Globus pallidus (tissue), 1 donor: ENCODE measurements at places on chromosomes 5 and 9.

GRCh38 chr5:38843665-38844064 is 2.1 kb upstream of the OSMR start:
- no peak for DNase-seq

- DNase-seq: no peak
These were observed 191.4 kb downstream of the MTRR start for GRCh38 chr5:8060235-8060952.

DNA sequence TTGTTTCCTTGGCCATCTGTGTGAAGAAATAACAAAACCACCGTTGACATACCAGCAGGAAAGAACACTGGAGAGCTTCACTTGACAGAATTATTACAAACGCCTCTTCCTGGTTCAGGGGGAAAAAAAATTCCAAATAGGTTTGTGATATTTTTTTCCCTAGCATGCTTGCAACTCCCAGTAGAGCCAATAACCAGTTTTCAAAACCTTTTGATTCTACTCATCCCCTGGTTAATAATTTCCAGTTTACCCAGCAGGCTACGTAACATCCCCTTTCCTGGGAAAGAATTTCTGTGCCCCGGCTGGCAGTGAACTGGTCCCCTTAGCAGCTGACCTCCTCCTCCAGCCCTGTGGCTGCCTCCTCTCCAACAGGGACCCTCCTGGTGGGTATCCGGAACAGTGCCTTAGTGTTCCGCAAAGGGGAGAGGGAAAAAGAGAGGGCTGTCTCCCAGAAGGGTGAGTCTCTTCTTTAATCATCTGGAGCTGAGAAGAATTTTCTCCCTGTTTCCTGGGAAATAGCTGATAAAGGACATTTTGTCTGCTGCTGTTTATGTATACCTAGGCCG is 72.8 kb upstream of the BOD1 start:
- DNase-seq: peak; percentile 25

GRCh38 chr5:114332925-114333324 is 28.9 kb upstream of the KCNN2 start:
- DNase-seq: no peak

DNA sequence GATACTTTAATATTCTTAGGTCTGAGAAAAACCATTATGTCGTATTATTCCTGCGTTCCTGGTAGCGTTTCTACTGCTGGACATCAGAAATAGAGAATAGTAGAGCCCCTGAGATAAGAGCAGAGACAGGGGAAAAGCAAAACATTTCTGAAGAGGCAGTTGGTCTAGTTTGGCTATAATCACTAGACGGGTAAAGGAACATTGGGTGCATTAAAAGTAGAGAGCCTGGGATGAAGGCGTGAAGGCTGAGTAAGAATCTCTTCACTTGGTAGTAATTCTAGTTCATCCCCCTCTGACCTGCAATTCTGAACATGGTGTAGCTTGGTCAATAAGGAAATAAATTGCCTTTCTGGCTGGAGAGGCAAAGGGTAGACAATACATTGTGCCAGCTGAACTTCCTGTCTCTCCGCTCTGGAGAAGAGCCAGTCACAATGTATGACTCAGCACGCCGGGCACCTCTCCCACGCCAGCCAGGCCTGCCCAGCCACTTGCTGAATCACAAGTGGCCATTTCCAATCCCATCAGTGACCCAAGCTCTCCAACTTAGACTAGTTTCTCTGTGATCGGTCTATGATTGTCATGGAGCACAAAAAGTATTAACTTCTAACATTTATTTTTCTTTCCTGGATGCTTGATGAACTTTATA is 75.4 kb downstream of the STK32A start:
- peak; percentile 52 for DNase-seq

DNA sequence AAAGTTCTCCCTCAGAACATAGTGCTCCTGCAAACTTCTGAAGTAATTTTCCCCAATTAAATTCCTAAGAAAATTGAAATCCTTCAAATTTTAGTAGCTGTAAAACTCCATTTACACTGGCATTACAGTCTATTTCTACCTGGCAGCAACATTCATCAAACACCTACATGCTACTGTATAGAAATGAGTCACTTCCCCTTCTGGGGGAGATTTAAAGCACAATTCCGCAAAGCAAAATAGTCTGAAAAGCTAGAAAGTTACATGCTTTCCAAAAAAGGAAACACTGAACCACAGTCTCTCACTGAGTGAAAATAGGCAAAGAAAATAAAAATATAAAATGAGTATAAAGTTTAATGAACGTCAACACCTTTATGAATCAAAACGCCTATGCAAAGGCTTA is 43.3 kb downstream of the MCTP1 start:
- DNase-seq: no peak

- no peak for DNase-seq
These were observed 21.5 kb upstream of the ZBTB34 start for GRCh38 chr9:126838895-126839294.

GRCh38 chr9:6667633-6668280 is 22.2 kb upstream of the GLDC start:
- DNase-seq: peak; percentile 56

DNA sequence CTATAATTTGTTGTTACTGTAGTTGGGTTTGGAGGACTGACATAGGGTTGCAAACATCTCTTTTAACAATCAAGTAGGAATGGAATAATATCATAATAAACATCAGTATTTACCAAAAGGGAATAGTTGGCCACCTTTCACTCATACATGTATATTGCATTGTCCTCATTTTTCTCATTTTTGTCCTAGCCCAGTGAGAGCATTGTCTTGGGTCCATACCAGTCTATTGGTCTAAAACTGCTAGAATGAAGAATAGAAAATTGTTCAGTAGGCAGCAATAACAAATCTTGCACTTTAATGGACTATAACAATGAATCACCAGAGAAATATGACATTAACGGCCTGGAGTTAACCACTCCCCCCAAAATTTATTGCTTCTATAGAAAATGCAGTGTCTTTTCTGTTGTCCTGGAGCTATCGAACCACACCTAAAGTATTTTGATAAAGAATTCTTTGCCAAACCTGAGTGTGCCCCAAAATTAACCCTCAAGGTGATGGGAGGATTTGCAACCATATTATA is 80.9 kb upstream of the IL33 start:
- no peak for DNase-seq

DNA sequence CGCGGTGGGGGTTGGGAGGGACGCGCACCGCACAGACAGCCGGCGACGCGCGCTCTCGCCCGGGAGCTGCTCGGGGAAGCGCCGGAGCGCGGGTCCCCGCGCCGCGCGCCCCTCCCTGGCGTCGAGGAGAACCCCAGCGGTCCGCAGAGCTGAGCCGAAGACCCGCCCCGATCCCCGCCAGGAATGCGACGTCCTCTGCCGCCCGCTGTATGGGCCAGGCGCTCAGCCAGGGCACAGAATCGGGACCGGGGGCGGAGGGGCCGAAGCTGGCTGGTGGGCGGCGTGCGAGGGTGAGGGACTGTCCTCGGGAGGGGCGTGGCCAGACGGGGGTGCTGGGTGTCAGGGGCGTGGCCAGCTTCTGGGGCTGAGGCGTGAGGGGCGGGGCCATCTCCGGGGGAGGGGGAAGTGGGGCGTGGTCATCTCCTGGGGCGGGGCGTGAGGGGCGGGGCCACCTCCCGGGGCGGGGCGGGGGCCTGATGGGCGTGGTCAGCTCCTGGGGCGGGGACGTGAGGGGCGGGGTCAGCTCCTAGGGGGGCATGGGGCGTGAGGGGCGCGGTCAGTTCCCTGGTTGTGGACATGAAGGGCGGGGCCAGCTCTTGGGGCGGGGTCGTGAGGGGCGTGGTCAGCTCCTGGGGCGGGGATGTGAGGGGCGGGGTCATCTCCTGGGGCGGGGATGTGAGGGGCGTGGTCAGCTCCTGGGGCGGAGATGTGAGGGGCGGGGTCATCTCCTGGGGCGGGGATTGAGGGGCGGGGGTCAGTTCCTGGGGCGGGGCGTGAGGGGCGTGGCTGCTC is 965 bp downstream of the PTGDS start:
- DNase-seq: peak; percentile 96

DNA sequence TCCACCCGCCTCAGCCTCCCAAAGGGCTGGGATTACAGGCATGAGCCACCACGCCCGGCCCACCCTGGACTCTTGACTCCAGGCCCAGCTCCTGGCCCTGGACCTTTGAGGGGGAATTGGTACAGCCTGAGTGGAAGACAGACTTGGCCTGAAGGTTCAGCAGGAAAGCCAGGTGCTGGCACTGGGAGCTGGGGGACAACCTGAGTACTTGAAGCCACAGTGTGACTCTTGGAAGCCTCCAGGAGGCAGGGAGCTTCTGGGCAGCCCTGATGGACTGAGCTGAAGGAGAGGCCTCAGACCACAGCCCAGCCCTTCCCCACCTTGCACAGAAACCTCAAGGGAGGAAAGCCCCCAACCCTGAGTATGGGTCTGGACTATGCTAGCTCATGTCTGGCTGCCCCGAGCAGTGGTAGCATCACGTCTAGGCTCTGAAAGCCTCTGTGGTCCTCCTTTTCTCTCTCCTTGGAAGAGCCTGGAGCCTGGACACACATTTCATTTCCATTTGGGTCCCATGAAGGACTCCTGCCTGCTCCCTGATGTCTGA is 54.1 kb downstream of the RASGEF1C start:
- DNase-seq: no peak

DNA sequence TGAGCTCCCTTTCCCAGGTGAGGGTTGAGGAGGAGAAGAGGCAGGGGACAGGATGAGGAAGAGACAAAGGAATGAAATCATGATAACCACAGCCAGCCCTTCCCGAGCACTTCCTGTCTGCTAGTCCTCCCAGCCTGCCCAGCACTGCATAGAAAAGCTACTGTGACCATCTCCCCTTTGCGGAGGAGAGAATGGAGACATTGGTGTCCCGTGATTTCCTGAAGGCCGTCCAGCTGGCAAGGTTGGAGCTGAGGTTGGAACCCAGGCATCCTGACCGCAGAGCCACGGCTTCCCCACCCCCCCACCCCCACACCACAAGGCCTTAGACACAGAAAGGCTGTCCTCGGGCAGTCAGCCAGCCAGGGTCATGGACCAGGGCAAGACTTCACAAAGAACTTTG is 131.1 kb upstream of the ICE1 start:
- no peak for DNase-seq

- DNase-seq: no peak
These were observed 159.2 kb upstream of the GNA14 start for GRCh38 chr9:77807281-77807683.

GRCh38 chr9:133706307-133707050 is 31.7 kb downstream of the SARDH start:
- DNase-seq: no peak

DNA sequence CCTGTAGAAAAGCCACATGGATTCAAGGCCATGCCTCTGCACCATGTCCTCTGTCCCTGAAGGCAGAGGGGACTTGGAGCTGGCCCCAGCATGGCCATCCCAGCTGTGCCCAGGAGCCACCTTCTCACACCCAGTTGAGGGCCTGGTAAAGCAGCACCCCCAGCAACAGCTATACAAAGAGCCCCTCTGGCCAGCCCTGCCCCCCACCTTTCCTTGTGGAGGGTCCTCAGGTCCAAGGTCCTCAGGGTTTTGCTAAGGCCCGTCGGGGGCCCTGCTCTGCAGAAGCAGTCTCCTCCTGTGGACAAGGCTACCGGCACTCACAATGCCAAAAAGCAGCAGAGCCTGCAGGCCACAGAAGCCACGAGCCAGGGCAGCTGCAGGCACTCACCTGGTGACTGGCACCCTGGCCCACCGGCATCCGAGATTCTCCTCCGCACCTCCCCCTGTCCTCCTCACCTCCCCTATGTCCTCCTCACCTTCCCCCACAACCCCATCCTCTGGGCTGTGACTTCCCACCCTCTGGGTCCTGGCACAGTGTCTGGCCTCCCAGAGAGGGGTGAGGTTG is 39.9 kb upstream of the LPCAT1 start:
- no peak for DNase-seq

- no peak for DNase-seq
These were observed 5.7 kb downstream of the EGR1 start for GRCh38 chr5:138471052-138471361.

GRCh38 chr5:1746371-1747078 is 53.1 kb downstream of the MRPL36 start:
- DNase-seq: no peak

GRCh38 chr9:35481347-35481975 is 8.4 kb upstream of the RUSC2 start:
- DNase-seq: peak; percentile 32

GRCh38 chr9:69131682-69132081 is 42.4 kb upstream of the TJP2 start:
- DNase-seq: no peak

DNA sequence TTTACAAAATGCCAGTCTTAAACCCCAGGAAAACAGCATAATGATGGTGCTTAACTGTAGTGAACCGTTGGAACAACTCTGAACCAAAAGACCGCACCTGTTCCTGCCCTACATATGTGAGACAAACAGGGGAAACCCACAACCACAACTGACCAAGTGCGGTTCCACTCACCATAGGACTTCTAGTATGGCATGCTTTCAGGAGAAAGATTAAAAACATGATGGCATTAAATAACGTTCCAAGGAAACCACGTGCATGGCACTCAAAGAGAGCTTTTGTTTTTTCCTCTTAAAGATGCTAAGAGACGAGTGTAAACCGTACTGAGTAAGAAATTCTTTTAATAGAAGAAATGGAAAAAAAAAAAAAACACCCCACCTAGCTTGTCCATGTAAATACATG is 119.8 kb downstream of the SSBP2 start:
- DNase-seq: no peak

DNA sequence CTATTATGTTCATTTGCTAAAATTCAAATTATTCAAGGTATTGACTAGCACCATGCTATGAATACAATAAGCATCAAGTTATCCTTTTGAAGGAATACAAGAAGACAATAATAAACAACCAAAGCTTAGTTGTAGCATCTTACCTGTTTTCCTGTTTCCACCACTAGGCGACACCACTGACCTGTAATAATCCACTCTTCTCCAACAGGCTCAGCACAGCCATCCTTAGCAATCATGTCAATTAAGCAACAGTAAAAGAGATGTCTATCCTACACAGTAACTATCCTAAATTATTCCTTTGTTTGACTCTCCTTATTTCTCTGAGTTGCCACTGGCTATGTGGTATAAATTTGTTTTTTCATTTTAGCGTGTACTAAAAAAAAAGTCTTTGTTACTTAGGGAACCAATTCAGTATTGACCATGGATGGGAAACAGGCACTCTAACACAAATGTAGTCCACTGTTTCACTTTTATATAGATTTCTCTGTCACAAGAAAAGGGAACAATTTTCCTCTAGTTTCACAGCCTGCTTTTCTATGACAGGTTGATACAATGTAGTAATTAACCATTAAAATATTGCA is 46.2 kb downstream of the PCA3 start:
- DNase-seq: peak; percentile 79

DNA sequence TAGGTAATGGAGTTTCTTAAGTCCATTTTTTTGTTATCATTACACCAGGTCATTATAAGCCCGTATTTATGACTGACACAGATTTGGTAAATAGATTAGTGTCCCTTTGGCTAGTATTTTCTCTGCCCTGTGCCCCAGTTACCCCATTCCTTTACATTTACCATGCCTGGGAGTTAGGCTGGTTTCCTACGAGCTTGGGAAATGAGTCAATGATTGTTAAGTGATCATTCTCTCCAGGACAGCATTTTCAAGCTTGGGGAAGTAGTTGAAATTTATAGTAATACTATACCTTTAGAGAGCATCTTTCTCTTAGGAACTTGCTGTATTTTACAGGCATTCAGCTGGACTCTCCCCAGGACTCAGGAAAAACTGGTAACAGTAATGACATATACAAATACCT is 573.1 kb downstream of the TLE4 start:
- DNase-seq: no peak

GRCh38 chr9:36154331-36154952 is 14.7 kb upstream of the CCIN start:
- peak; percentile 56 for DNase-seq
